Activated CD4-positive, alpha-beta T cell treated with anti-CD3 and anti-CD28 coated beads, Interleukin-2, amount 50 U/mL, for 48 hours (primary cell): ENCODE measurements at places on chromosomes 4 and X.

DNA sequence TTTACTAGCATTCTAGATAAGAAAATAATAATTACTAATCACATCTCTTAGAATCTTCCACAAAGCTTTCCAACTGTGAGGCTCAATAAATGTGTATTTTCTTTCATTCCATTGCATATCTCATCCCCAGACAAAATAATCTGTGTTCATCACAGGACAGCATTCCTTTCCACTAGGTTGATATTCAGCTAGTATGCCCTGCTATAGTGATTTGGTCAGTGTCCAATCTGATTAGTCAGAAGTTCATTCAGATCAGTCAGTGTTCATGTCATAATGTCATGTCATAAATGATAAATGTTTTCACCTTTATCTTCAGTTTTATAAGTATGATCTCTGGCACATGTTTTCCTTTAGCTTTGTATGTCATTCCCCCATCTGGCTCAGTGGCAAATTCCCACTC is 611.4 kb downstream of the KCTD8 start:
- no peak for DNase-seq

DNA sequence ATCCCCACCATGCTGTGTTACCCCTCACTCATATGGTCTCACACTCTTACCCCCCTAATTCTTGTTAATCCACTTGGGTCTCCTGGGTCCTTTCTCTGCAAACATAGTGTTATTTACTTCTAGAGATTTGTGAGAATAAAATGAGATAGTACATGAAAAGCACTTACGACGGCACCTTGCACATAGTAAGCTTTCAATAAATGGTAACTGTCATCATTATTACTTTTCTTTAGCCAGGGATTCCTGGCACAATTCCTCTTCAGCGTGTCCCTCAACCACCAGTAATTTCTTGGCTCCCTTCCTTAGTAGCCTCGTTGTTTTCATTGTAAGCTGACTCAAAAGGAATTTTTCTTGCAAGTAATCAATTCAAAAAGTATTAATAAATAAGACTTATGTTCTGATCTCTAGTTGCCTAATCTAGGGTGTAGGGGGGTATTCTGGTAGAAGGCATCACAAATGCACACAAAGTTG is 30.1 kb upstream of the RBMX start:
- no peak for DNase-seq

GRCh38 chr4:162732876-162733275 is 433.8 kb downstream of the NAF1 start:
- no peak for DNase-seq

GRCh38 chrX:104987063-104987462 is 233.4 kb downstream of the TEX13A start:
- no peak for DNase-seq

GRCh38 chr4:173246719-173247118 is 78.1 kb downstream of the GALNT7 start:
- DNase-seq = no peak

GRCh38 chr4:24094726-24095125 is 204.9 kb upstream of the PPARGC1A start:
- DNase-seq = no peak

- DNase-seq = no peak
Observed at GRCh38 chr4:102598762-102599374, 97.7 kb downstream of the NFKB1 start.

- DNase-seq = no peak
Observed at GRCh38 chrX:109463784-109464183, 18.1 kb downstream of the GUCY2F start.

DNA sequence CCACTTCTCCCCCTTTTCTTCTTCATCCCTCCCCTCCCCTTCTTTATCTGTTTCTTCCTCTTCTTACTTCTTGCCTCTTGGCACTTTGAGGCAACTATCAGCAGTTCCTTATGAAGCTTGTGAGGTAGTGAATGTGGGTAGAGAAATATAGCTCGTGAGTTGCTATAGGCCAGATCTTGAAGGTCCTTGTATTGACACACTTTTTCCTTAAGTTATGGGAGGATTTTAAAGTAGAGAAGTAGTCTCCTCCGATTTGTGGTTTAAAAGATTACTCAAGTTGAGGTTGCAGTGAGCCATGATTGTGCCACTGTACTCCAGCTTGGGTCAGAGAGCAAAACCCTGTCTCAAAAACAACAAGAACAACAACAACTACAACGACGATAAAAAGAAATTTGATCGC is 3.4 kb upstream of the RRAGB start:
- no peak for DNase-seq

GRCh38 chrX:19659929-19660328 is 144.6 kb upstream of the MAP3K15 start:
- DNase-seq = no peak

- DNase-seq = no peak
Observed at GRCh38 chrX:13797512-13797911, 19.4 kb downstream of the GPM6B start.

DNA sequence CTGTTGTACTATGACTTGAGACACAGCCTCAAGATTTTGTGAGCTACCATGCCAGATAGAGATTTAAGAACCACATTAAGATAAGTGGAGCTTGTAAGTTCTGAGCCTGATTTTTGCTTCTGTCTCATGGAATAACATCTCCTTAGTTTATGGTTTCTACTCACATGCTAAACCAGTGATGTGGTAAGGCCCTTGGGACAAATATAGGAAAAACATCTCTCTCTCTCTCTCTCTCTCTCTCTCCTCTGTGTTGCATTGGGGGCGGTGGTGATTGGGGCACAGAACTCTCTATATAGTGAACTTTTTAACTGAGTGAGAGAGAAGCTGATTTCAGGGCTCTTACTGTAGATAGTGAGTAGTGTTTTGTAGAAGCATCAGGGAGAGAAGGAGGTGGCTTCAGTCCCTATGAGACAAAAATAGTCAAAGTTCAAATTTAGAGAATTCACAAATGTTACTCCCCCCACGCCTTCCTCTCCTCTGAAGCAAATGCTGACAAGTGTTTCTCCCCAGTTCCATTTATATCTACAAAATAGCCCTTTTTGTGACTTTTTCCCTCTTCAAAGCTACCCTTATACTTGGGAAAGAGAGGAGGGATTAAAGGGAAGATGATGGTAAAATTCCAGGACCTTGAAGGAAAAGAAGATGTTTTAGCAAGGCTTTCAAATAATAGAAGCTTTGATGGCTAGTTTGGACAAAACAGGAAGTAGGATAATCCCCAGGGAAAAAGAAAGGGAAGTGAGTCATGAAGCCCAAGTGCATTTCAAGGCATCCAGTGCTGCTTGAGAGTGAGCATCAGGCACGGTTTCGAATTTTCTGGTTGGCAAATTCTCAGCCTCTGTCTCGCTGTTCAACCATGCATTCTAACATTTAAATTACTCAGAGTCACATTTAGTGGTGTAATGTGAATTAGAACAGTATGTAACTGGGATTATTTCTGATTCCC is 134.3 kb upstream of the AP1S2 start:
- no peak for DNase-seq

DNA sequence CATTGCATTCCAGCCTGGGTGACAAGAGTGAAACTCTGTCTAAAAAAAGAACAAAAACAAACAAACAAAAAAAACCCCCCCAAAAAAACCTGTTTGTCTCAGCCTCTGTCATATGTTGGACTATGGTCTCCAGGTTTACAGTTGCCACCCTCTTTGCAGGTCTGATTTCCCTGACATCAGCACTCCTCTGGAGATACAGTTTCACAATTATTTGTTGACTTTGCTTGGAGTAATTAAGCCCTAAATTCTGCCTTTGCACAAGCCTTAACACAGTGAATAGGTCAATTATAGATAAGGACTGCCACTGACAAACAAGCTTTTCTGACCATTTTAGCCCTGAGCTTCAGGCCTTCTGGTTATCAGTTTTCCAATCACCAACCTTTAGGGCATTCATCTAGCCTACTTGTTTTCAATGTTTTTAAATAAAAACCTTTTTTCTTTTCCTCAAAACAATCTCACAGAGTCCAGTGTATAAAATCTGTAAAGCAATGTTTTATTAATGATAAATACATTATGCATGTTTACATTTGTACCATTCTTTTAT is 20.4 kb upstream of the MAPK10 start:
- DNase-seq = no peak

GRCh38 chr4:189445613-189446012 is 495.1 kb upstream of the FRG1 start:
- no peak for DNase-seq

GRCh38 chr4:41232406-41232805 is 18.1 kb upstream of the APBB2 start:
- no peak for DNase-seq

DNA sequence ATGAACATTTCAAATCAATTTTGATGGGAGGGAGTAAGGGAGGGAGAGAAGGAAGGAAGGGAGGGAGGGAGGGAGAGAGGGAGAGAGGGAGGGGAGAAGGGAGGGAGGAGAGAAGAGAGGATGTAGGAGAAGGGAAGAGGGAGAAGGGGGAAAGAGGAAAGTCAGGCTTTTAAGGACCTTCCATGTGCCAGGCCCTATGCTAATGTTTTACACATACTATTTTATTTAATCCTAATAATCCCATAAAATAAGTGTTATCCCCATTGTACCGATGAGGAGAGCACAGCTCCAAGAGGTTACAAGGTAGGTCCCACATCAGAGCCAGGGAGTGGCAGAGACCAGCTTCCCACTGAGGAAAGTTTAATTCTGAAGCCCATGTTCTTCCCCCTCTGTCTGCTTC is 341.9 kb downstream of the RAB28 start:
- no peak for DNase-seq
